NCI-H2171 (cell line): ENCODE measurements at places on chromosomes 2 and 18.

DNA sequence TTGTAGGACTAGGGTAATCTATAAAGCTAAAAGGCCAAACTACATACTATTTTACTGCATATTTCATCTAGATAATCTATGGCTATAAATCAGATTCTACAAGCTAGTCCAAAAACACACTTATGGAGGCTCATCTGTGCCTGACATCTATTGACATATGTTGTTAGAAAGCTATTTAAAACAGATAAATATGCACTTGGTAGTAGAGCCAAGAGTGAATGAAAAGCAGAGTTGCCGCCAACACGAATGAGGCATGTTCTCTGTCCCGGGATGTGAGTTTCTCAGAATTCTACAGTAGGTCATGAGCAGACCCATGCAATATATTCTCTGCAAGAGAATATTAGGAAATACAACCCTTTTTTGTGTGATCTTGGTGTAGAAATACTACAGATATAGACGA is 66.7 kb upstream of the LPIN2 start:
- DNase-seq, result no peak

- no peak for DNase-seq
Observed at GRCh38 chr2:56671973-56672569, 488.3 kb downstream of the CCDC85A start.

GRCh38 chr2:233705911-233706506 is 6.7 kb upstream of the UGT1A5 start:
- no peak for DNase-seq

DNA sequence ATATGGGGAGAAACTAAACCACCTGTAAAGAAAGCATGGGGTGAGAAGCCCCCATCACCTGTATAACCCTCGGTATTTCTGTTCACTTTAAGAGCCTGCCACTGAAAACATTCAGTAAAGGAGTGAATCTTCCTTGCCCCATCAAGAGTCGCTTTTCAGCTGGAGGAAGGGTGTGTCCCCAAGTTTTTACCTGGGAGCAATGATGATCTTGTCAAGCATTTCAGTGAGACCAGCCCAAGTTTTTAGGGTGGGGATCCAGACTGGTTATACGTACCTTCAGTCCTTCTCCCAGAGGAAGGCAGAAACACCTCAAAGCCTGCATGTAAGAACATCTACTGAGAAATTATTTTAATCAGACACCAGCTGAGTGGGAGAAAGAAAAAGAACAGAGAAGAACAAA is at the start of gene DSG1:
DSG1 (plus strand) TSS at position 301 of the 400 bp plus-strand sequence. CDS start 141 bp downstream, outside the sequence.
- DNase-seq, result no peak

DNA sequence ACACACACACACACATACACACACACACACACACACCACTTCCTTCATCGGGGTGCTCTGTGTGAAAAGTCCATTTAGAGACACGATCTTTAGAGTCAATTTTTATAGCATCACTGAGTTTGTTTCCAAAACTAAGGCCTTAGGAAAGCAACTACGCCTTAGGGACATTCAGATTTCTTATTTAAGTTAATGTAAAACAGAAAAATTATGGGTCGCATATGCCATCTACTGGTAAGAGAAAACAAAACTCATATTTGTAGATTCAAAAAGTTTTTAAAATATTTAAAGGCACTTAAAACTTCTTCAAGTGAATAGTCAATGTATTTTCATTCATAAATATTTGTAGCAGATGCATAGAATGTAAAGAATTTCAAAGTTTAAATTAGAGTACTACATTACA is 166.2 kb downstream of the ATAD2B start:
- DNase-seq, result peak; percentile 20

DNA sequence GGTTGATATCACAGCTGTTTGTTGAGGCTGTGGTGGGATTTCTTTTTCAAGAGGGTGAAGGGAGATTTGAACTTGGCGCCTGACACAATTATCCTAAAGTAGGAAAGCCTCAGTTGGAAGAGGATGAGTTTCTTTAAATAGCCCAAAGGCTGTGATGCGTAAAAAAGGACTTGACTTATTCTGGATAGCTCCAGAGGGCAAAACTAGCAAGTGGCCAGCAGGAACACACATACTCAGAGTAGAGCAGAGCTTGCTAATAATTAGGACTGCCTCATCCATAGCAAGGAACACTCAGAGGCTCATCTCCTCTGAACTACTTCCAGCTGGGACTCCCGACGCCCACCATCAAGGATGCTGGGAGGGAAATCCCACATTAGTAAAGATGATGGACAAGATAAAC is 74.0 kb downstream of the AFF3 start:
- DNase-seq, result no peak

- DNase-seq, result no peak
Observed at GRCh38 chr18:78363556-78364387, 615.8 kb upstream of the SALL3 start.

GRCh38 chr2:15298770-15299169 is 262.4 kb downstream of the NBAS start:
- DNase-seq, result no peak

GRCh38 chr2:171307560-171307959 is 126.2 kb downstream of the METTL8 start:
- DNase-seq, result no peak

GRCh38 chr2:4553241-4553640 is 849.9 kb downstream of the DCDC2C start:
- no peak for DNase-seq

DNA sequence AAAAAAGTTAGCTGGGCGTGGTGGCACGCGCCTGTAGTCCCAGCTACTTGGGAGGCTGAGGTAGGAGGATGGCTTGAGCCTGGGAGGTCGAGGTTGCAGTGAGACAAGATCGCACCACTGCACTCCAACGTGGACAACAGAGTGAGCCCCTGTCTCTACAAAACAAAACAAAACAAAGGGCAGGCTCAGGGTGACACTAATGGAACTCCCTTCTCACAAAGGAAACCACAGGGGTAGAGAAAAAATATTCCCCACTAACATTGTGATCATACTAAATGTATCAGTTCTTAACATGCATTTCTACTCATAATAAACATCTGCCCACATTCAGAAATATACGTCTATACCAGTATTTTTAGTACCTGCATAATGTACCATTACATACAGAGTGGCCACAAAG is 21.1 kb downstream of the STAM2 start:
- DNase-seq, result no peak

DNA sequence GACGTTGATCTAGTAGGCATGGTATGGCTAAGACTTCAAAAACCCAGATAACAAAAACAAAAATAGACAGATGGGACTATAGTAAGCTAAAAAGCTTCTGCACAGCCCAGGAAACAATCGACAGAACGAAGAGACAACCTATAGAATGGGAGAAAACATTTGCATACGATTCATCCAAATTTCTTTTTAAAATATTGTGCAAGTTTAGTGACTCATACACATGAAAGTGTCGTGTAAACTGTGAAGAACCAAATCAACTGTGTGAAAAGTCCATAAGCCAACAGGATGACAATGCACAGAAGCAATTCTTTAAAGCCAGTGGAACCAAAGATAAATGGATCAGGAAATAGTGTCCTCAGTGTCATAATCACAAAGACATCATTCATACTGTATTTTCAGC is 671.1 kb downstream of the RNF144A start:
- no peak for DNase-seq

DNA sequence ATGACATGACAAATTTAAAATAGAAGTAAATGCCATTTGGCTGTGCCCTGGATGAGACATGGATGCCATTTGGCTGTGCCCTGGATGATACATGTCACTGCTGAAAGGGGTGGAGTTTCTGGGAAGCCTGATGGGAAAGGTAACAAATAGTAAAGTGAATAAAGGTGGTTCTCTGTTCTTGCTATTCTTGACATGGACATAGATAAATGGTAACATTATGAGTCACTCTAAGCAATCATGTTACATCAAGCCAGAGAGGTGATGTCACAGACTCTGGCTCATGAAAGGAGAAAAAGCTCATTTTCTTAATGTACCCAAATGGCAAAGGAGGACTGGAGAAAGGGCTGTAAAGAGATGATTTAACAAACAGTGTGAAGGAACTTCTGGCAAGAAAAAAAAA is 86.4 kb downstream of the EML6 start:
- no peak for DNase-seq

DNA sequence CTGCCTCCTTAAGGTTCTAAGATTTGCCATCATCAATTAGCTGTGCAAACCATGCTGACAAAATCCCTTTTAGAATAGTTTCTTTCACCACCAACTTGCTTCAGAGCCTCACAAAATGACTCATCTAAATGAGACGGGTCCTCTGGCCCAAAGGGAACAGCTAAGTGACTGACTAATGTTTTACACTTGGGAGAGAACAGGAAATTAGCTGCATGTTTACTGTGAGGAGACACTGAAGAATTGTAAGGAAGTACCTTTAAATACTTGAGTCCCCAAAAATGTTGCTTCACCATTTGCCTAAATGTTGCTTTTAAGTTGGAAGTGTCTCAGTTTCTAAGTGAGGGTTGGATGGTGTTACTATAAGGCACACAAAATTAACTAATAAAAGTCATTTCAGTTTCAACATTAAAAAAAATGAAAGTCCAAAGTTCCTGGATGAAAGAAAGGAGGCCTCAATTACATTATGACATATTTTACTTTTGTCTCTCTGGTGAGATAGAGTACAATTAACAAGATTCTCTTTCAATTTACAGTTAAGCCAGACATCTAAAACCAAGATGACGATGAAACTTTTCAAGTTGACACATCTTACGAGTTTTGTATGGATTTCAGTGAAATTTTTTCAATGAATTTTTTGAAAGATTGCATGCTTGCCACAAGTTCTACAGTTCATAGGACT is 229.1 kb upstream of the FN1 start:
- DNase-seq, result no peak

DNA sequence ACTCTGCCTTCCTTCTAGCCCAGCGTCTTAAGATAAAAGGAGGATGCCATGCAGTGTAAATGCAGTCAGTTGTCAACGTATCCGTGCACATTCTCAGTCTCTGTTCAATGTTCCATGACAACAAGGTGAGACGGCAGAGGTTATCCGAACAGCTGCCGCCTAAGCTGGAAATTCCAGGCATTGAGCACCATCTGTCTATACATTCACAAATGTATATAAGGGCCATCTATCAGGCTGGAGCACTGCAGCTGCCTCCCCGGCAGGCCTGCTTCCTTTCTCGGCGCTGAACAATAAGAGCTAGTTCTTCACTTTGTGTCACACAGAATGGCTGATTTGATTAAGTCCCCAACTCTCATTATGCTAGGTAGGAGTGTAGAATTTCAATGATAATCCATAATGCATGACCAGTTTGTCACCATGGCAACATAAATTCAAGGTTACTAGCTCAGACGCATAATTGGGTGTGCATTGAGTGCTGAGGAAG is 282.2 kb upstream of the SOX11 start:
- DNase-seq, result peak; percentile 100

- DNase-seq, result no peak
Observed at GRCh38 chr2:30512243-30512886, 65.3 kb downstream of the LCLAT1 start.

GRCh38 chr2:31205186-31205585 is 12.1 kb downstream of the CAPN14 start:
- no peak for DNase-seq

DNA sequence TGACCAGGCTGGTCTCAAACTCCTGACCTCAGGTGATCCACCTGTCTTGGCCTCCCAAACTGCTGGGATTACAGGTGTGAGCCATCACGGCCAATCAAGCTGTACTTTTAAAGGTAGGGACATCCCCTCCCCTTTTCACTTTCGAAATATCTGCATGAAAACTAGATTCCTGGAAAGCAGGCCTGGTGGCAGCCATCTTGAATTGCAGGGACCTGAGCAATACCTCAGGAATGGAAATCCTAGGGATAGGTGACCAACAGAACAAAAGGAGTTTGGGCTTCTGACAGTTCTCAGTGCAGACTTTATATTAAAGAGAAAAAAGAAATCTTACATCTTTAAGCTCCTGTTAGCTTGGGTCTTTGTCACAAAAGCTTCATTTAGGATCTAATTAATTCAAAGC is 62.6 kb downstream of the KLF7 start:
- DNase-seq, result no peak

DNA sequence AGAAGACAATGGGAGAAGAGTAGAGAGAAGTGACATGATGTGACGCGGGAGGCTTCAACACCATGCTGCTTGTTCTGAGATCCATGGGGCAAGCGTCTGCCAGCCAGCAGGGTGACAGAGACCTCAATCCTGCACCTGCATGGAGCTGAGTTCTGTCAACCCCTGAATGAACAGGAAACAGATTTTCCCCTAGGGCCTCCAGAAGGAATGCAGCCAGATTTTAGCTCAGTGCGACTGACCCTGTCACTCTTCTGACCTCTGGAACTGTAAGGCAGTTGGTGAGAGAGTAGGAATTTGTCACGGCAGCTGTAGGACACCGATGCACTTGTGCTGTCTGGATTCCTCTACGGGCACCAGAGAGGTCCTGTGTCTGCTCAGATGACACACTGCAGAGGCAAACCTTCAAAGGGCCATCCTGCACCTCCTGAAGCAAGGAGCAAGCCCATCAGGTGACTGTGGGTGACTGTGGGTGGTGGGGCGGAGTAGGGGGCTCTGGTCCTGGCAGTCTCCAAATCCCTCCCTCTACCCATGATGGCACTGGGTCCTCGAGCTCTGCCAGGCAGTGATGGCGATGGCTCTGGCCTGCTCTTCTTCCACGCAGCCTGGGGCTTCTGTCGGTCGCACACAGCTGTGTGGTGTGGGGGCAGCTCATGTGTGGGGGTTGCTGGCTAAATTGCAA is 194.3 kb upstream of the TWIST2 start:
- no peak for DNase-seq

- DNase-seq, result no peak
Observed at GRCh38 chr2:121355488-121355887, 70.5 kb upstream of the TFCP2L1 start.

GRCh38 chr2:174781996-174782395 is 17.7 kb upstream of the CHRNA1 start:
- DNase-seq, result no peak

DNA sequence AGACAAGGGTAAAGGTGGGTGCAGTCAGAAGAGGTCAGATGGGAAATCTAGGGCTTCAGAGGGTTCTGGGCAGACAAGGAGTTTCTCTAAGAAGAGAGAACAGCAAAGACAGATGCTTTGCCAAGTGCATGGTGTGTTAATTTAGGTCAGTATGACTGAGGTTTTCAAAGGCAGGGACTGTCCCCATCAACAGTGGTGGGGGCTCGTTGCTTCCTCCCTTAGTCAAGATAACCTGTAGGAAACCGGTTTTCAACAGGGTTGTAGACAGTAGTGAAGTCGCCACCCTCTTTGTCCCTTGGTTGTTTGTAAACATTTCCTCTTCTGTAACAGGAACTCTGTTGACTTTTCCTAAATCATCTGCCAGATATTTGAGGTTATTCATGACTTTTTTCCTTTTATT is 11.6 kb downstream of the RAB12 start:
- no peak for DNase-seq

DNA sequence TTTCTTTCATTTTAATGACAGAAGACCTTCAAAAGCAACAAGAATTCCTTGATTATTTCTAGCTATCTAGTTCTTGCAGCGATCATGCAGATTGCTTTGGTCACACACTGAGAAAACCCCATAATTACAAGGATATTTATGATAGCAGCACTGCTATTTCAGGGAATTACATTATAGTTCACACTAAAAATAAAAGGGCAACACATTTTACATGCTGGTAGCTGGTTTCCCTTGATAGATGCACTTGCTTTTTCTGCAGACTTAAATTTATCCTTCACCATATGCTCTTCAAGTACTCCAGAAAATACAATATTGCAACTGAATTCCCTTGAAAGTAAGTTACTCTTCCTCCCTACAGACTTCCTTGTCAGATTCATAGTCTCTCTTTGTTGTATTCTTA is 751.1 kb downstream of the CCDC85A start:
- DNase-seq, result no peak
